ENCODE measurements at places on chromosomes 2 and 18.

DNA sequence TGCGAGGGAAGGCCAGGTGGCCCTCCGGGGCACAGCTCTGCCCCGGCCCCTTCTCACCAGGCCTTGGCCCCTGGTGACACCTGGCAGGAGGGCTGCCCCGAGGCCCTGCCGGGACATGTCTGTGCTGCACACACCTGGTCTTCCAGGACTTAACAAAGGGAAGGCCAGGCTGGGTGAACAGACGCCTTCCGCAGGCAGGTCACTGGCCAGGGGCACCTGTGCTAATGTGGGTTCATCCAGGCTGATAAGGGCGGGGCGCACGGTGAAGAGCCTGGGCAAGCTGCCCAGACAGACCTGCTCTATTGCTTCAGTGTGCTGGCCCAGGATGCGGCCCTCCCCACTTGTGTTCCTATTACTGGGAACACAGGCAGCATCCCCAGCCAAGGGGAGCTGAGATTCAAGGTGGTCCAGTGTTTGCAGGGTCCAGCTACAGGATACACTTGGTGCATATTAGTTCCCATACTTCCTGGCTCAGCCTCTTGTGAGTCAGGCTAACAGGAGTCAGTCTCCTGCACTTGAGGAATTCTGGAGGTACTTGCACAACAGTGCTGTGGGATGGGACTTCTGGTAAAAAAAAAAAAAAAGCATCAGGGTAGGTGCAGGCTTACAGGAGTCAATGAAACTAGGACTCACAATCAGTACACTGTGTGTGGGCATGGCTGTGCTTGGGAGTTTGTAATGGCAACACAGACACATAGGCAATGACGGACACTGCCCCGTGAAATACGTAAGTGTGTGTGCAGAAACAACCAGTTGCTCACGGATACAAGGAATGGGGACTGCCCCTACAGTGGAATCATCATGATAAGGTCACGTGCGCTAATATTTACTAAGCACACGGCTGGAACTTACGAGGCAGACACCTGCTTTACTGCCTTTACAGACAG is 261.4 kb downstream of the TWIST2 start:
- DNase-seq: no peak

DNA sequence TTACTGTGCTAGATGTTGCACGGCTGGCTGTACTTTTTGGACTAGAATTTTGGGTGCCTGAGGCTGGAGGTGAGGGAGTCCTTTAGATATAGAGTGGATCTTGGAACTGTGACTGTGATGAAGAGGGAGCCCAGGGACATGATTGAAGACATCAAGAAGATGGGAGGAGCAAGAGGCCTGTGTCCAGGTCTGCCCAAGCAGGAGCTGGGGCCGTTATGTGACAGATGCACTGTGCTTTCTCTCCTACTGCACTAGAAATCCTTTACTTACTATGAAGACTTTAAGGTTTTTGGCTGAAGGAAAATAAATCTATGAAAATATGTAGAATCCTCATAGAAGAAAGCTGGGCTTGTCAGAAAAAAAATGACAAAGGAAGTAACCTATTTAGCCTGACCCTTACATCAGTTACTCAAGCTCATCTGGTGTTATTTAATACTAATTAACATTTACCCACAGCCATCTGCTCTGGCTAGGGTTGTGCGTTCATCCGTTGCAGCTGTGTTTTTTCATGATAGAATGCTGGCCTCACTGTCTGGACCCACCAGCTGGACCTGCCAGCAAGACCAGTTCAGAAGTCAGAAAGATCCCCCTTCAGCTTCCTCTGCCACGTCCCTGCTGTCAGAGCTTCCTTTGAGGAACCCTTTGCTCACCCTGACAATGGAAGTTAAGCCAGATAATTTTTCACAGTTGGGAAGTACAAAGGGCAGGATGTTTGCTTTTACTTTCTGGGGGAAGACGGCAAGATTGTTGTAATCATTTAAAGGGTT is 16.7 kb downstream of the TSN start:
- DNase-seq: no peak

DNA sequence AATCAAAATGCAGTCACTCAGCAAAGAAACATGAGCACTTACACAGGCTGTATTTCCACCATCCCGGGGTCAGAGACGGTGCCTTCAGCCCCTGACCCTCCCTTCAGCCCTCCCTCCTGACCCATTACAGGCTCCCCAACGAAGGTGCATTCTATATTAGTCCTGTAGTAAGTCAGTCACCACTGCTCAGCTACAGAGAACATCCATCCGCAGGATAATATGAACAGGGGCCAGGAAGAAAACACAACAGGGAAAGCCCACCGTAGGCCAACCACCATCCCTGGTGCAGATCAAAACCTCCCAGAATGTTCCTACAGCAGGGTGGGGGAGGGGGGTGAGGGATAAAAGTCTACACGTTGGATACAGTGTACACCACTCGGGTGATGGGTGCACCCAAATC is 15.1 kb downstream of the PXDN start:
- DNase-seq: no peak

DNA sequence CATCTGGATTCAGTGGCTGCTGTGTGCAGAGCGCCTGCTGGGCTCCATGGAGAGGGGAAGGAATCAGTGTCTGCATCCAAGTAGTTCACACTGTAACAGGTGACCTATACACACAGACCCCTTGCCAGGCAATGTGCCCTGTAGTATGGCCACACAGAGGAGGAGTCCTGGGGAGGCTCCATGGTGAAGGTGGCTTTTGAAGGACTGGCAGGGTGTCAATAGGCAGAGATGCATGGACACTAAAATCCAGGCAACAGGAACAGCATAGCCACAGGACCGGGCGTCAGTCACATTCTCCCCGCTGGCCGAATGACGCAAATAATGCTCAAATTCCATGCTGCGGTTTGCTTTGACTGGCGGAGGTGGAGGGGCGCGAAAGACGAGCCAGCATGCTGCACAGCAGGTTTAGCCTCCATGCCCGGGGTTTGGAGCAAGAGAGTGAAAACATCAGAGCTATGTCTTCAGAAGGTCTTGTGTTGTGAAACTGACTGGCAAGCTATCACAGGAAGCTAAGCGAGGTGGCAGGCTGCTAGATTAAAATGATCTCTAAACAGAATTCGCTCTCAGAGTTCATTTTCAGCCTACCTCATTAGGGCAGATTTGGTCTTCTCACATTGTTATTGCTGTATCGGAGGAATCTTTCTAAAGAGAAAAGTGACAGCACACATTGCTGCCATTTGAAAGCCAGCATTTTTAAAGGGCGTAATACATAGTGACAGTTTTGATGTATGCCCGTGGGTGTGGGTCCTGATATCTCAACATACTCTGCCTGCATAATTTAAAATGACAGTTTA is 1.2 kb upstream of the CHMP1B start:
- no peak for DNase-seq

GRCh38 chr18:76805221-76805620 is 17.1 kb upstream of the ZNF236 start:
- DNase-seq: no peak

DNA sequence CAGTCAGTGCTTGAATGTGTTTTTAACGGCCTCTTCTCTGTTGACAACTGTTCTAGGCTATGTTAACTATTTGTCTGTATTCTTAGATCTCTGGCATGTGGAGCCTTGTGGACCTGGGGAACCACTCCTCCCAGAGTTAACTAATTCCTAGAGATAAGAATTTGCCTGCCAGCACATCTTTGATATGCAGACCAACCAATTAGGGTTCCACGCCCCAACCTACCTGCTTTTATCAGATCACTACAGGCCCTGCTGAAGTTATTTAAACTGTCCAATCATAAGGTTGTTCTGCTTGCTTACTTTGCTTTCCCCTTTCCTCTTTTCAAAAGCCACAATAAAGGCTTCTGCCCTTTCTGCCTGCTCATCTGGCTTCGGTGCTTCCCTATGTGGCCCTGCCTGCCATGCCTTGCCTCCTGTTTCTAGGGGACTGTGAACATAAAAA is 8.5 kb upstream of the CYBRD1 start:
- no peak for DNase-seq

DNA sequence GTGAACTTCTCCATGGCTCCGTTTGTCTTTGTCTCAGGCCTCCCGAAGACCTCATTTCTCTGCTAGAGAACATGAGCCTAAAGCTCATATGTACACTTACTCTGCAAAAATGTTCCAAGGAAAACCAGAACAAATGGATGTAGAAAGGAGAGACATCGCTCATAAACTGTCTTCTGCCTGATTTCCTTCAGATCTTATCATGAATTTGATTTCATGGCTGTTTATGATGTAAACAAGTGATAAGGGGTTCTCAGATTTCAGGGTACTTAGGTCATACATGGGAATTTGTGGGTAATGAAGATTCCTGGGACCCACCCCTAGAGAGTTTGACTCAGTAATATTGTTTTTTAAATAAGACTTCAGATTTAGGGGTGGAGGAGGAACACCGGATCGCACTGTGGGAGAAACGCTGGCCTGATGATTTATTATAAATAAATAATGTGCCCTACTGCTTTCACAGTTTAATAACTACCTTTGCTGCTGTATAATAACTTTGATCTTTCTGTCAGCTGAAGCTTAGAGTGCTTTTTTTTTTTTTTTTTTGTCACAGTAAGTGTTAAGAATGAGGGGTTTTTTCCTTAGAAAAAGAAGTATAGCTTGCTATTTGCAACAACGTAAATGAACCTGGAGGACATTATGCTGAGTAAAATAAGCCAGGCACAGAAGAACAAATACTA is 14.9 kb downstream of the AOX1 start:
- no peak for DNase-seq

DNA sequence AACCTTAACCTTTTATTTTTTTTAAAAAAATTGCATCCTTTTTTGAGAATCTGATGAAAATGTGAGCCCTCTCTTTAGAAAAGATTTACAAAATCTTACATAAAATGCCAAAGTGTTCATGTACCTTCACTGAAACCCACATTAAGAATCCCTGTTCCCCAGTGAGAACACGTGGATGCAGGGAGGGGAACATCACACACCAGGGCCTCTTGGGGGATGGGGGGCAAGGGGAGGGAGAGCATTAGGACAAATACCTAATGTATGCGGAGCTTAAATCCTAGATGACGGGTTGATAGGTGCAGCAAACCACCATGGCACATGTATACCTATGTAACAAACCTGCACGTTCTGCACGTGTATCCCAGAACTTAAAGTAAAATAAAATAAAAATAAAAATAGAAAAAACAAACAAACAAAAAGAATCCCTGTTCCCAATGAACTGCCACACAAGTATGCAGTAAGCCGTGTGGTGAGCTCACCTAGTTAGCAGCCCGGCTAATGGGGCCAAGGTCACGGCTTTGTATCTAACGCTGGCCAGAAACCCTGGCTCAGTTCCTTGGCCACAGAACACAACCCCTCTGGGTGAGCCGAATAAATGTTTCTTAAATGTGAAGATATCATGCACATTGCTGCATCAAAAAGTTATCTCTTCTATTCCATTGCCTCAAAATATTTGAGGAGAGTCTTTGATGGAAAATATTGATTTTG is 41.4 kb downstream of the CHST9 start:
- DNase-seq: no peak

GRCh38 chr18:22182884-22183697 is 13.7 kb downstream of the GATA6 start:
- DNase-seq: no peak

- DNase-seq: no peak
Observed at GRCh38 chr2:7670905-7671641, 753.9 kb downstream of the RNF144A start.

GRCh38 chr2:240898108-240898730 is 2.3 kb upstream of the MAB21L4 start:
- no peak for DNase-seq

DNA sequence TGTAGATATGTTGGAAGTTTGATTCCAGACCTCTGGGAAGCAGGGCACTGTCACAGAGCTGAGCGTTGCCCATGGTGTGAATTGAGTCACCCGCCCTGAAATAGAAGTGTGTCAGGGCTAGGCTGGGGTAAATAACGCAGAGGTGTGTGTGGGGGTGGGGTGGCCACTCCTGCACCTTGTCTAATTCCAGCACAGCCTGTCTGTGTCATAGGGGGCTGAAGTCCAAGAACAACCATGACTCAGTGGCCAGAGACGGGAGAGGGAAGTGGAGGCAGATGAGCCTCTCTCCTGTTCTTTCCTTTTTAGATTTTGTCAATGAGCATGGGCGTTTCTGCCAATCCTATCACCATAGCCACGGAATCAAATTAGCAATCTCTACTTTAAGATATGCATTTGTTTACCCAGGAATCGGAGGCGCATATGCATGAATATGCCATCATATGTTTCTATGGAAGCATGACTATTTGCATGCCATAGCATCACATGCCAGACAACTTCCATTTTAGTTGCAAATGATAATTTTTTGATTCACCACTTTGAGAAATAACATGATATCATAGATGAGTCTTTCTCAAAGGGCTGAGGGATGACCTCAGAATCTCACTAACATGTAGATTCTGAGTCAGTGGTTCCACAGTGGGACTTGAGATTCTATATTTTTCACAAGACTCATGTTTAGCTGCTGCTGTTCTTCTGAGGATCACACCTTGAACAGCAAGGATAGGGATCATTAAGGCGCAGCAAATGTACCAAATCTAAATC is 852.9 kb downstream of the DCDC2C start:
- no peak for DNase-seq

GRCh38 chr2:112884869-112885505 is 26.0 kb upstream of the IL37 start:
- DNase-seq: peak; percentile 81

- DNase-seq: no peak
Observed at GRCh38 chr2:14967729-14968128, 335.2 kb downstream of the LRATD1 start.

DNA sequence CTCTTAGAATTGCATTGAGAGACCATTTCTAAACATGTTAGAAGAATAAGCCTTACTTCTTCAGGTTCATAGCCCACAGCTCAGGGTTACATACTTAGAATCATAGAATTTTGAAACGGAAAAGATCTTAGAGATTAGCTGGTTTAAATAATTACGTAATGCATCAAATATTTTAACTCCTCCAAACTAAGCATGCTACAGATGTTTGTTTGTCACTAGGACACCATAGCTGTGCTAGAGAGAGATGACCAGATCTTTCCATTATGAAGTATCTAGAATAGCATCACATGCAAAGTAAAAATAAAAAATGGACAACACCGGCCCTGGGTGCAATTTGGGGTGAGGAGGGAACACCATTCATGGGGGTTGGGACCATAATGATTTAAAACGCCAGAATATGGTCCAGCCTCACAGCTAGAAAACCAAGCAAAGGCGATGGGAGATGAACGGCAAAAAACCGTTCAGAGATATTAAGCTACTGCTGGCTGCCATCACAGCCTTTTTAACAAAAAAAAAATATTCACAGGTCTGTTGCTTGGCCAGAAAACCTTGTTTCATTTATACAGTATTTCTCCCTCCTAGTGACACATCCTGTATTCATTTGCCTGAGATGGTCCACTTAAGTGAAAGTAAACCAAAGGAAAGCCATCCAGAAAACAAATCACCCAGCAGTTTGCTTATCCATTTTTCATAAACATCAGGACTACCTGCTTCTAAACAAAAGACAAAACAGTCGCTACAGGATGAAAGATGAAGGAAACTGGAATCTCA is 94.2 kb downstream of the EPHA4 start:
- DNase-seq: no peak
